Stimulated activated CD8-positive, alpha-beta memory T cell treated with anti-CD3 and anti-CD28 coated beads, Interleukin-15, amount 100 ng/mL, for 4 hours (primary cell): ENCODE measurements at places on chromosomes 2 and 18.

DNA sequence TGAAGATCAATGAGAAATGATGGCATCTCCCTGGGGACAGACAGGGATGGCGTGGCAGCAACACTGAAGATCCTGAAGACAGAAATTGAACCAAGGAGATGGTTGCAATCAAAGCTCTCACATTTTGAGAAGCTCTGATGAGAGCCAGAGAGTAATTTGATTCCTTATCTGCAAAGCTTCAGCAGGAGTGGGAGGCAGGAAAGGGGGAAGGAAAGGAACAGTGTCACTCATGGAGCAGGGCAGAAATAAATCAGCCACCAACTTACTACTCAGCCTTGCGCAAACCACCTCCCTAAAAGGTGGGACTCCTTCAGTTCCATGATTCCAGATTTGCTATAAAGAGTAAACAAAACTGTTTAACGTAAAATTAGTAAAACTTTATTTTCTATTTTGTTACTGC is 119.2 kb downstream of the CACNB4 start:
- DNase-seq, result no peak

- DNase-seq, result no peak
These were observed 2.6 kb upstream of the GPR35 start for GRCh38 chr2:240622531-240623235.

DNA sequence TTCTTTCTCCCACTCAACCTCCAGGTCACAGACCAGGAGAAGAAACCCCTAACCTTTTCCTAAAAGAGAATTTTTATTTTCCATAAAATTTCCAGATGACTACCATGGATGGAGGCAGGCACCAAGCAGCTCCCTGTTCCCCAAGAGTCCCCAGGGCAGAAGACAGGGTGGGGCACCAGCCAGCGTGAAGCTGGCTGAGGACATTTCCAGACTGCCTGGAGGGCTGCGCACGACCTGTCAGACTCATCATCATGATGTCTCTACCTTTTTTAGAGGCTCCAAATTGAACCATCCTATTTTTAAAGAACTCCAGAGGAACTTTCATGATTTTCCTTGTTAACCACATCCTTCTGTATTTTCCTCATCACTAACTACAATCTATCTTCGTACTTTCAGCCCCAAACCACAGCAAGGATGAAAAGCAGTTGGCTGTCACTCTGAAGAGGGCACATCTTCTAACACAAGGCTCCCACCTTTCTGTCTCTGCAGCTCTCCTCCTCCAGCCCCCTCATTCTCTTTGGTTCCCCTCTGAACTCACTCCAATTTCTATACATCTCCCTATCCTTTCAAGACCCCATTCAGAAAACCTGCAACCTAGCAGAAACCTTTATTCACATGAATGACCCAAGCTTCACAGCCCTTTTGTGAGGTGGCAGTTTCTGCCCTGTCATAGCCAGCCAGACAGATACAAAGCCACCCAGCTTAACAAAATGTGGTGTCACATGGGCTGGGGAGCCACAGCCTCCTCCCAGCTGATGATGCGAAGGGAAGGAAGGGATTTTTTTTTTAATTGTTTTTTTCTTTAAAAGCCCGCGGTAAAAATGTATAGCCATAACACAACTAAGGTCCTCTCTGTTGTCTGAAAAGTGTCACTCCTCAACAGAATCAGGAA is 11.1 kb downstream of the AMMECR1L start:
- no peak for DNase-seq

DNA sequence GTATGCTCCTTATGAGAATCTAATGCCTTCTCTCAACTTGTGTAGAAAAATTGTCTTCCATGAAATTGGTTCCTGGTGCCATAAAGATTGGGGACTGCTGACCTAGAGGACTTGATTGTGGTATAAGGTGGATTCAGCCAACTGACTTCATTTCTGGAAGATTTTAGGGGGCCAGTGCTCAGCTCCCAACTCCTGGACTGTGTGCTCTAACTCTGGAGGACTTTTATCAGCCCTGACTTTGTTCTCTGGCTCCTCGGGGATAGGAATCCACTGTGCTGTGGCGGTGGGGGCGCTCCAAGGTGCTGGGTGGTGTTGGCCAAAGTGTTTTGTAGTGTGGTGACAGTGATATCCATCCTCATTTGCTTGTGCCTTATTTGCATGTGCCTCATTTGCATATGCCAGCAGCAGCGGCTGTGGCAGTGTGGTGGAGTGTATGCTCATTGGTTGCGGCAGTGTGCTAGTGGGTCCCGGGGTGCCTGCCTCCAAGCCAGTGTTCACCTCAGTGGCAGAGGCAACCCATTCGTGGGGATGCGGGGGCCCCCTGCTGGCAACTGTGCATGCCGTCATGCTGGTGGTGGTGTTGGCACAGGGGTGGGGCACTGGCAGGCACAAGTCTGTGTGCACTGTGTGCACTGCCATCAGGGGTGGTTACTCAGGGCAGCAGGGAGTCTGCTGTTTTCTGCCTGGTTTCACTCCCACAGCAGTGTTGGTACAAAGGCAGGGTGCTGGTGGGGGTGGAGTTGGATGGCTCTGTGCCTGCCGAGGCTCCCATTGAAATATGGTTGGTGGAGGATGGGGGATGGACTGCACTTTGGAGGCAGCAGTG is 19.6 kb downstream of the EHBP1 start:
- DNase-seq, result no peak

GRCh38 chr2:74415762-74416395 is 5.5 kb downstream of the C2orf81 start:
- DNase-seq, result no peak

- no peak for DNase-seq
These were observed 132.8 kb upstream of the TTC39C start for GRCh38 chr18:23881778-23882177.

GRCh38 chr2:126344493-126344892 is 311.5 kb upstream of the GYPC start:
- no peak for DNase-seq

DNA sequence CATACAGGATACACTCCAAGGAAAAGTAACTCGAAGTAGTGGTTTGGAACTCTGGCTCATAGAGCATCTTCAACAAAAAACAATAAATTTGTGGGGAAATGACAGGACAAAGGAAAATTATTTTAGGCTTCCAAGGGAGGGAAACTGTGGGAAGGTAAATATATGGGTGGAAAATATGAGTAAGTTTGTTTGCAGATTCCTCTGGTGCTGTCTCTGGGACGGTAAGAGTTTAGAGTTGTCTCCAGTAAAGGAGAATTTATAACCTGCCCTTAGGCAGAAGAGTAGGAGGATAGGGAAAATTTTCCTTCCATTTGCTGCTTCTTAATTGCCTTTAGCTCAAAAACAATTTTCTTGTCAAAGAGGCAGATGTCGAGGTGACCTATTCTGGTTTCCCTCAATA is 19.3 kb downstream of the HNMT start:
- DNase-seq, result no peak

GRCh38 chr2:238431-238830 is 25.4 kb downstream of the SH3YL1 start:
- no peak for DNase-seq

GRCh38 chr2:204705243-204705932 is 160.1 kb downstream of the PARD3B start:
- DNase-seq, result no peak

DNA sequence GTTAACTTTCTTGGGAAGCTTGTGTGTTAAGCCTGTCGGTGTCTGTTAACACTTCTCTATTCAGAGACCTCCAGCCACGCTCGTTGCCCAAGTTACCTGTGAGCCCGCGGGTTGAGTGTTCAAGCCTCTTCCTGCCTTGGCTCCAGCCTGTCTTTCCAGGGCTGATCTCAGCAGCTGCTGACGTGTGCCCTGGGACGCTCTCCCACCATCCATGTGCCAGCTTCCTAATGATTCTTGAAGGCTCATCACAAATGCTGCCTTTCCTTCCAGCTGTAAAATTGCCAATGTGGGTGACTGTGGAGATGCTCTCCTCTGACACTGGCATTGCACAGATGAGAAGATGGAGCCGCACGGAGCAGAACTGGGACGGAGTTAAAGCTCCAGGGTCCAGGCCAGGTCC is 6.1 kb downstream of the RNF144A start:
- no peak for DNase-seq

GRCh38 chr2:25537526-25537925 is 135.9 kb downstream of the DTNB start:
- DNase-seq, result no peak

GRCh38 chr2:725468-725867 is 48.3 kb upstream of the TMEM18 start:
- no peak for DNase-seq

- DNase-seq, result no peak
These were observed 293.6 kb downstream of the FSIP2 start for GRCh38 chr2:186032102-186032738.

DNA sequence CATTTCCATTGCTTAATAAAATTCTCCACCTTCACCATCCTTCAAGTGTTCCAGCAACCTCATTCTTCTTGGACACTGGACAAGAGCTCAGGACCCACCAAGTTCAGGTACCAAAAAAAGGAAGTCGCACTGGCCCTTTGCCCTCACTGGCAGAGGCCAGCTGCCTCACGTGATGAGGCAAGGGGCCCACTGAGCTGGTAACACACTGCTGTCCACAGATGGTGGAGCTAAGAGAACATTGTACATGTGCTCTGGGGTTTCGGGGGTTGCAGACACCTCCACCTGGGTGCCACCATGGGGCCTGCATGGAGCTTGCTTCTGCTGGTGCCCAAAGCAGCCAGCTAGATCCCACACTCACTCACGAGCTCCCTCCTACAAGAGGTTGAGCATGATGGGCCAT is 71.3 kb downstream of the SCG2 start:
- no peak for DNase-seq

DNA sequence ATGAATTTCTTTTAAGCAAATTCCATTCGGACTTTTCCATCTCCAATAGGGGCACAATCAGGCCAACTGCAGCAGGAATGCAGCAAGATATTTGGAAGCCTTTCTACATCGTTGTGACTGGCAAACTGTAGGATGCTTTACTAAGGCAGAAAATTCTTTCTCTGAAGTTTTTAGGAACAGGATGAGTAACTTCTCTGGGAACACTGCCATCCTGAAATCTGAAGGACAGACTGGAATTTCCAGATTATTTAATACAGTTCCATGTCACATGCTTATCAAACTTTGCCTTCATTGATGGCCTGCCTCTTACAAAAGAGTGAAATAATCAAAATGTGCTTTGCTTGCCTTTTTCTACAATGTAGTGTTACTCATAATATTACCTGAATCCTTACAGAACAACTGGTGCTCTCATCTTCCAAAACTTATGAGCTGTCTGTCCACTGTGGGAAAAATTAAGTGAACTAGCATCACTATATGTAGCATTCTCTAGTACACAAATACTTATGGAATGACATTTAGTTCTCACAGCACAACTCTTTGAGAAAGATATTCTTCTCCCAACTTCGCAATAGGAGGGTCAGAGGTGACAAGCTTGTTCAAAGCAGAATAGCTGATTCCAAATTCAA is 32.0 kb upstream of the MAP2 start:
- DNase-seq, result no peak

- no peak for DNase-seq
These were observed 31.6 kb downstream of the GBX2 start for GRCh38 chr2:236136538-236136937.

DNA sequence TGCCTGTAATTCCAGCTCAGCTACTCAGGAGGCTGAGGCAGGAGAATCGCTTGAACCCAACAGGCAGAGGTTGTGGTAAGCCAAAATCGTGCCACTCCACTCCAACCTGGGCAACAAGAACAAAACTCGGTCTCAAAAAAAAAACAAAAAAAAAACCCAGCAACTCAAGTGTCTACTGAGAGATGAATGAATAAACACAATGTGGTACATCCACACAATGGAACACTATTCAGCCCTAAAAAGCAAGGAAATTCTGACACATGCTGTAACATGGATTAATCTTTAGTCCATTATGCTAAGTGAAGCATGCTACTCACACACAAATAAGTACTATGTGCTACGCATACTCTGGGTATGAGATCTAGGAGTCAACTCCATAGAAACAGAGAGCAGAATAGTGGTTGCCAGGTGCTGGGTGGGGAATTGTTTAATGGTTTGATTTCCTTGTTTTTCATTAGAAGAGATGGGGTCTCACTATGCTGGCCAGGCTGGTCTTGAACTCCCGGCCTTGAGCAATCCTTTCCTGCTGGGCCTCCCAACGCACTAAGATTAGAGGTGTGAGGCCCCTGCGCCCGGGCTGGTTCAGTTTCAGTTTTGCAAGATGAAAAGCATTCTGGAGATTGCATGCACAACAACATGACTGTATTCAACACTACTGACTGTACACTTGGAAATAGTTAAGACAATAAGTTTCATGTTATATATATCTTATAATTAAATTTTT is 15.9 kb downstream of the SMPD4 start:
- DNase-seq, result no peak

GRCh38 chr2:48283586-48284269 is 246.2 kb upstream of the STON1 start:
- DNase-seq, result no peak

GRCh38 chr18:10365021-10365500 is 89.4 kb upstream of the APCDD1 start:
- DNase-seq, result no peak

DNA sequence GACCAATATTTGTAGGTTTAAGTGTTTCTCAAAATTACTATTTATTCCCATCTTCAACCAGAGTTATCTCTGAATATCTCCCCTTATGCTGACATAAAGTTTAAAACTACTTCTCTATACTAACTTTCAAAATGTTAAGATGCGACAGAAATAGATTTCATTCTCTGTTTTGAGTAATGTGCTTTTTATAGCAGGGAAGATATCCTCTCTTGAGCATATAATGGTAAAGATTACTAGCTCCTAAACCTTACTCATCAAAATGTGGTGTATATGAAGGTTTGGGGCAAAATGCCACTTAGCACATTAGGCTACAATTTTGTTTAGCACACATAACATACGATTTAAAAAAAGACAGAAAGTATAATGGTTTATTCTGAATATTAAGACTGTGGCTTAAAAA is 54.4 kb downstream of the CWC22 start:
- no peak for DNase-seq

DNA sequence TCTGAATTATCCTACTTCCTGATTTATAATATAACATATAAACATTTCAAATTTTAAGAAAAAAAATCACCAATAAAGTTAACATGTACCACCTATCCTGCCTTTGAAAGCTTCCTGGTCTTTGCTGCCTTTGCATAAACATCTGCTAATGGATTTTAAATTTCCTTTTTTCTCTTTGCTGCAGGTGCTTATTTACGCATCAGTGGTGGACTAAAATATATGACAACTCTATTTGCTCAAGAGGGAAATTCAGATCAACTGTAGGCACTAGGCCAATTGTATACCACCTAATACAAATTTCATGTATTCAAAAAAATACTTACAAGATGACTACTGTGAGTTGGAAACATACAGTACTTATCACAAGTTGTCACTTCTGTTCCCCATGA is 57.2 kb downstream of the RAD51AP2 start:
- DNase-seq, result no peak
